Lower lobe of right lung (tissue), 2 donors: ENCODE measurements at places on chromosomes 4 and X.

DNA sequence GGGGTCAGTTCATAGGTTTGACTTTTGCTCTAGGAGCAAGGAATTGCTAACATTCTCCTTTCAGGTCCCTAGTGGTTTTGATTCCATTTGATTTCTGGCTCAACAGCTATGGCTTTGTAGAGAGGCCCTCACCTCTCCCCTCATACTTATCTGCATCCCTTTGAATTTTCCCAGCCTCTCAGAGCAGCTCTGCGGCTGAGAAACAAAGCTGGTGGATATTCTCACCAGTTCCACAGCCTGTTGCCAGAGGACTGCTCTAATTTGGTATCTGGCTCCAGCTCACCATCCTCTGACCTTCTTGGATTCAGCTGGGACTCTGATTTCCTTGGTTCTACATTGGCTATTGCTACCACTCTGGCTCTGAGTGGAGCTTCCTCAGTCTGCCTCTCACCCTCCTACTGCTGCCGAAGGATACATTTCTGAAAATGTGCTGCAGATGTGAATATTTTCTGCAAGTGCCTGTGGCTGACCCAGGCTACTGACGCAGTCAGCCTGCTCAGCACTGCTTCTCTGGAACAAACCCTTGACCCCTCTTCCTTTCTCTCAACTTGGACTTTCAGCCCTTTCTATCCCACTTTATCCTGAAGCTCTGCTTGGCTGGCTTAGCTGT is 110.9 kb upstream of the ENPEP start:
- DNase-seq = no peak

DNA sequence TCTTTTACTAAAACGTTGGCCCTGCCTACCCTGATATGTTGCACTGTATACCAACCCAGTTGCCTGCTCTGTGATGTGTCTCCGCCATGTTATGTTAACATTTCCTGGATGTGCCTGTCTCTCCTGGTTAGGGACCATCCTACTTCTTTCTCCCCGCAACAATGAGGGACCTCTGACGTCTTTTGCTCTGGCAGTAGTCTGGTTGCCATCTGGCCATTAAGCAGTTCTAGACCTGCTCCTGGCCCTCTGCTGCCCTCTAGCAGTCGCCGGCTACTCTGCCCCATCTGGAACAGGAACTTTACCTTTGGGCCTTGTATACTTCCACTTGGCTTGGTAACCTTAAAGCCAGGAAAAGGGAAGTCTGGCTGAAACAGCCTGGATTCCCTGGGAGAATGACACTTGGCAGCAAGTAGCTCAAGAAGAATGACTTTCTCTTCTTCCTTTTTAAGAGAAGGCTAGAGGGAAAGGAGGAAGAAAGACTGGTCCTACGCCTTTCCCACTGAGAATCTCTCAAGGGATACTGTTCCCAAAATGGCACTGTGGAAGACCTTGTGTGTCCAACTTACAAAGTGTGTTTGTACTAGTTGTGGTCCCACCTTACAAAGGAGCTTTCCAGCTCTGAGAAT is 63.5 kb downstream of the GPC3 start:
- peak; percentile 43 for DNase-seq

DNA sequence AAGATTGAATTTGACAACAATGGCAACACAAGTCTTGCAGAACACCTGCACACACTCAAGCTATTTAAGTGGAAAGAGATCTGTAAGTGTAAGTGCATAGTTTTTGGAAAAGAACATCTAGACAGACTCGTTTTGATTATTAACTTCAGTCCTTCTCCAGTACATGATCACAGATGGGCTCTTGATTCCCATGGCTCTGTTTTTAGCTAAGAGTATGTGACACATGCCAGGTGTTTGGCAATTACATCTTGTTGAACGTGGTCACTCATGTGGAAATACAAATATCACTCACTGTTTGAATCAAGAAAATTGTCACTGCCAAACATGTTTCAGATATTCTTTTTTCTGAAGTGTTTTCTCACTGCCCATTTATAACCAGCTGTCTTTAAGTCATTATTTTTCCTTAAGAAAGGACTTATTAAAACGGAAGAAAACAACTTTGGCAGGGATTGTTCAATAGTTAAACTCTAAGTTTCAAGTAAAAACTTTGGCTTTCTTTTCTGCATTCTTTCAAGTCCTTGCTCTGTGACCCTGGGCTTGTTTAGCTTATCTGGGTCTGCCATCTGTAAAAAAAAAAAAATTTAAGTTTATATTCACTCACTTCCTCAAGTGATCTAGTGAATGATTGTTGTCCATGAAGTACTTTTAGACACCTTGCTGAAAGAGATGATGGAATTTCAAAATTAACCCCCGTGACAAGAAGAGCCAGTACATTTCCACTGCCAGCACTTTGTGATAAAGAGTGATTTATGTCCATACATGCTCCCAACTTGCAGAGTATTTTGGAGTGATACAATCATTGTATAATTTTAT is 125.4 kb downstream of the ATXN3L start:
- no peak for DNase-seq

GRCh38 chrX:153684467-153685155 is 3.1 kb upstream of the SLC6A8 start:
- DNase-seq = no peak

GRCh38 chr4:80532674-80533333 is 197.3 kb downstream of the CFAP299 start:
- DNase-seq = no peak

DNA sequence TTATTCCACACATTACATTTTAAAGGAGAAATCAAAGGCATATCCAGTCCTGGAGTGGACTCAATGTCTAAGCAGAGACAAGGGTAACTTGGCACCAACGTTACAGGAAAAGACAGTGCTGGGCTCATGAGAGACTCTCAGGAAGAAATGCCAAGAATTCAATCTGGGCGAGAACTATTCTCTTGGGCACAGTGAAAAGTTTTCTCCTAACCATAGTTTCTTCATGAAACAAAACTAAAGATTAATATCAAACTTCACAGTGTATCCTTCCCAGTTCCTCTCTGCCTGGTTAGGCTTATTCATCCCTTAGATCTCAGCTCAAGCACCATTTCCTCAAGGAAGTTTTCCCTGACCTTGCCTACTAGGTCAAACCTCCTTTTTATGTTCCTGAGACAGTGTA is 109.4 kb upstream of the TLL1 start:
- no peak for DNase-seq

GRCh38 chr4:56907489-56908205 is at the start of gene REST:
Gene REST, plus strand, starts transcription at chr4:56907900. Its CDS starts 2,739 bp downstream, at chr4:56910639.
- DNase-seq = peak; percentile 82

GRCh38 chr4:110305455-110305854 is 107.0 kb upstream of the ELOVL6 start:
- no peak for DNase-seq

DNA sequence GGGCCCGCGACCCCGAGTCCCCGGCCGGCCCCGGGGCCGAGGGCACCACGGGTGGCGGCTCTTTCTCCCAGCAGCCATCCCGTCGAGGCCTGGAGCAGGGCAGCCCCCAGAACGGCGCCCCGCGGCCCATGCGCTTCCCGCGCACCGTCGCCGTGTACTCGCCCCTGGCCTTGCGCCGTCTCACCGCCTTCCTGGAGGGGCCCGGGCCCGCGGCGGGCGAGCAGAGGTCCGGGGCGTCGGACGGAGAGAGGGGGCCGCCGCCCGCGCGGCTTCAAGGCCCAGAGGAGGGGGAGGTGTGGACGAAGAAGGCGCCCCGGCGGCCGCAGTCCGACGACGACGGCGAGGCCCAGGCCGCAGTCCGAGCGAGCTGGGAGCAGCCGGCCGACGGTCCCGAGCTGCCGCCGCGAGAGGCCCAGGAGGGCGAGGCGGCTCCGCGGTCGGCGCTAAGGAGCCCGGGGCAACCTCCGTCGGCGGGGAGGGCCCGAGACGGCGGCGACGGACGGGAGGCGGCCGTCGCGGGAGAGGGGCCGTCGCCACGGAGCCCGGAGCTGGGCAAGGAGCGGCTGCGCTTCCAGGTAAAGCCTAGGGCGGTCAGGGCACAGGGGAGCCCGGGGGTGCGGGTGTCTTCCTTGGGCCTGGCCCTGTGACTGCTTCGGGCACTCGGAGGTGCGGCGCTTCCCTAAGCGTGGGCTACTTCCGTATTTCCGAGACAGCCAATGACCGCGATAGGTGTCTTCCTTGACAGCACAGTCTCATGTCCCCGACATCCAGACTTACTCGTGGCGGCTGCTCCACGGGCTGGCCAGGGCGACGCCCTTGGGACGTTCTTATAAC is 845 bp downstream of the ZAR1 start:
- peak; percentile 40 for DNase-seq

DNA sequence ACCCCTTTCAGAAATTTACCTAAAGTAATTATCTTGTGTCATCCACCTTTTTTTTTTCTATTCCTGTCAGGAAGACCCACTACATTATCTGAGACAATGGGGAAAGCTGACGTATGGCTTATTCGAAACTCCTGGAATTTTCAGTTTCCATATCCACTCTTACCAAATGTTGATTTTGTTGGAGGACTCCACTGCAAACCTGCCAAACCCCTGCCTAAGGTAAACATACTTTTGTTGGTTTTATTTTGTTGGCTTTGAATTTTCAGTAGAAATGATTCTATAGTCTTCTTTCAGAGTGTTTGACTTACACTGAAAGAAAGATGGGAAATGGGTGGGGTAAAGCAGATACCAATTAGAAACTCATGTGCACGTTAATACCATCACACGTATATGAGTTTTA is 2.2 kb downstream of the UGT2B7 start:
- DNase-seq = no peak

GRCh38 chr4:41408859-41409593 is 128.9 kb upstream of the LIMCH1 start:
- no peak for DNase-seq

DNA sequence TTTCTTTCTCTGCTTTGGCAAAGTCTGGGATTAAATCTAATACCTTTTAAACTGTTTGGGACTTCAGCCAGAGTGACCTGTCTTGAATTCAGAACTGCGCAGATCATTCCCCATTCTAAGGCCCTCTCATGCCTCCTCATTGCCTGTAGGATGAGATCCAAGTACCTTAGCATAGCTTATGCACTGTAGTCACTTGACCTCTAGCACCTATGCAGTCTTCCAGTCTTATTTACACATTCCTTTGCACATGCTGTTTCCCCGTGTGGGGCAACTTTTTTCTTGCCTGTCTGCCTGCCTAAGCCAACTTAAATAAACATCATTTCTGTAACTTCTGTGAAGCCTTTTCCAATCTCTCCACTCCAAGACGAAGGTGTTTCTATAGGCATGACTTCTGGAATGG is 68.4 kb downstream of the AR start:
- no peak for DNase-seq

GRCh38 chr4:181234951-181235680 is 1008.1 kb upstream of the TENM3 start:
- DNase-seq = no peak

DNA sequence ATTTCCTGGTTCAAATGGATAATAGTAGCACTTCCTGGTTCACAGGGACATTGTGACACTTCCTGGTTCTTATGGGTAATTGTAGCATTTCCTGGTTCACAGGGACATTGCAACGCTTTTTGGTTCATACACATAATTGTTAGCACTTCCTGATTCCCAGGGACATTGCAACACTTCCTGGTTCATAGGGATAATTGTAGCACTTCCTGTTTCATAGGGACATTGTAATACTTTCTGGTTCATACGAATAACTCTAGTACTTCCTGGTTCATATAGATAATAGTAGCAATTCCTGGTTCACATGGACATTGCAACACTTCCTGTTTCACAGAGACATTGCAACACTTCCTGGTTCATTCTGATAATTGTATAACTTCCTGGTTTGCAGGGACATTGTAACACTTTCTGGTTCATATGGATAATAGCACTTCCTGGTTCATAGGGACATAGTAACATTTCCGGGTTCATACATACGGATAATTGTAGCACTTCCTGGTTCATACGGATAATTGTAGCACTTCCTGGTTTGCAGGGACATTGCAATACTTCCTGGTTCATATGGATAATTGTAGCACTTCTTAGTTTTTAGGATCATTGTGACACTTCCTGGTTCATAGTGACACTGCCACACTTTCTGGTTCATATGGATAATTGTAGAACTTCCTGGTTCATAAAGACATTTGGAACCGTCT is 61.6 kb upstream of the CD99 start:
- DNase-seq = no peak

DNA sequence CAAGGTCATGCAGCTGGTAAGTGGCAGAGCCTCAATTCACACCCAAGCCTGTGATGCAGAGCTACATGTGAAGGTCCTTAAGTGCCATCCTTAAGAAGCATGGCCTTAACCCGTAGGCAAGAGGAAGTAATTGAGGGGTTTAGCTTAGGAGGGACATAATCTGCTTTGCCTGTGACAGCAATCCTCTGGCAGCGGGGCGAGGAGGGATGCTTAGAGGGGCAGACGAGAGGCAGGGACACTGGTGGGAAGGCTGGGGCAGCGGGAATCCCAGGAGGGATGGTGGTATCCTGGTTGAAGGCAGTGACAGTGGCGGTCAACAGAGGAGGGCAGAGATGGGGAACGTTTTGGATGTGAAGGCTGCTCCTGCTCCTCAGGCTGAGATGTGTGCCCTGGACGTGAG is 88.1 kb downstream of the EFNB1 start:
- no peak for DNase-seq

DNA sequence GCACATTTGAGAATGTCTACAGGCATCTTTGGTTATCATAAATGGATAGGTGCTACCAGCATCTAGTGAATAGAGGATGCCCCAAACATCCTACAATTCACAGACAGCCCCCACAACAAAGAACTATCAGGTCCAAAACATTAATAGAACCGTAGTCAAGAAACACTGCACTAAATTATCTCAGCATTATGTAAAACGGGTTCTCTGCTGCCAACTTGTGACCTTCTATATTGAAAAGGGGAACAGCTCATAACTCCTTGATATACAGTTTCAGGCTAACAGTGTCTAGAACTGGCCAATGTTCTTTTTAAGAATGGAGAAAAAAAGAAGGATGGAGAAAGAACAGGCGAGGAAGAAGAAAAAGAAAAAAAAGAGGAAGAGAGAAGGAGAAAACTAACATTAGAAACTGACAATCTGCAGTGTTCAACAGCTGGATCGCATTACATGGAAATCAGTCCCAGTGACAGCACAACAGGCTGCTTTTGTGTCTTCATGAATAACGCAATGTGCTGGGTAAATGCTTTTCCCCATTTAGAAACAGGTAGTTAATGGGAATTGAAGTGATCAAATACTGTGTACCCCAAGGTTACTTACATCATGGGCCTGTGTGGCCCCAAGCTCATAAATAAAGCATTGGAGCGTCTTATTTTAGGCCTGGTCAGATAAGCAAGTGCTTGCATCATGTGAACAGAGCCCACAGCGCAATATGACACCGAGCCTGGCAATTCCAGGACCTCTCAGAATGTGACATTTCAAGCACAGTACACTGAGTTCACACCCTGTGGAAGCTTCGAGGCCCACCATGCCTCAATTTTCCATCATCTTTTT is 339.5 kb downstream of the DHX15 start:
- no peak for DNase-seq

DNA sequence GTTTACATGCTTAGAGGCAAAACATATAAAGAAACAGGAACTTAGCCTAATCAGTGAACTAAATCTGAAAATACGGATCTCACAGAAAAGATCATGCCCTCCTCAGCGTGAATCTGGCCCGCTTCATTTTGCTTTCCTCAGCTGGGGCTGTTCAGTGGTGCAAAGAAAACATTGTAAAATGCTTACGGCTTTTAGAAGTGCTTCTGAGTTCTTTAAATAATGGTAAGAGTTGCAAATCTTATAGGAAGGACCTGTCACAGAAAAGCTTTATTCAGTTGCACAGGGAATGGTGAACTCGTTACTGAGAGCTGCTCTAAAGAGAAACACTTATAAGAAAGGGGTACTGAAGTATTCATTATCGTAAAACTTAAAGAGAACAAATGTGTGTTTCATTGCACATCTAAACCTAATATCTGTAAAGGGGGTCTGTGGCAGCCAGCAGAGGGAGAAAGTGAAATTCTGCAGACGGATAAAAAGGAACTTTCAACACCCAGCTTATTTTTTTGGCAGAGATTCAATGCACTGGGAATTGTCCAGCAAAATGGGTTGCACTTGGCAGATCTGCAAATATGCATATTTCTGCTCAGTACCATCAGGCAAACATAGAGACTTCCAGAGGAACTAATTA is 139.2 kb upstream of the ANK2 start:
- DNase-seq = no peak
